ENCODE measurements at places on chromosomes 6 and 20.
A peak's percentile ranks its signal among the peaks of the same experiment; 100 is the strongest.

DNA sequence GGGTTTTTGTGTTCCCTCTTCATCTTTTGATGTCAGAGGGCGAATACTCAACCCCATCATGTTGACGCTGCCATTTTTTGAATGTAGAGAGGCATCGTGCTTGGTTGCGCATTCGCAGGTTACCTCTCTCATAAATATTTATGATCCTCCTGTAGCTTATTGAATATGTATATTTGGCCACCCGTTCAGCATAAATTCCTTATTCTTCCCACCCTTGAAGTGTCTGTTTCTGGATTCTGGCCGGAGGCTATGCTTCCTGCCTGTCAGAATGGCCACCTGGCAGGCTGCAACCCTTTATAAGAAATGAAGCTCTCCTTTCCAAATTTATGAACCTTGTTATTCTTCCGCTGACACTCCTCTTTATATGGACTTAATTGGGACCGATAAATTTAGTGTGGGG lies 40.9 kb downstream of the FAM50B start:
- no peak for DNase-seq

GRCh38 chr6:40807484-40807883 lies 220.3 kb upstream of the LRFN2 start:
- no peak for DNase-seq

DNA sequence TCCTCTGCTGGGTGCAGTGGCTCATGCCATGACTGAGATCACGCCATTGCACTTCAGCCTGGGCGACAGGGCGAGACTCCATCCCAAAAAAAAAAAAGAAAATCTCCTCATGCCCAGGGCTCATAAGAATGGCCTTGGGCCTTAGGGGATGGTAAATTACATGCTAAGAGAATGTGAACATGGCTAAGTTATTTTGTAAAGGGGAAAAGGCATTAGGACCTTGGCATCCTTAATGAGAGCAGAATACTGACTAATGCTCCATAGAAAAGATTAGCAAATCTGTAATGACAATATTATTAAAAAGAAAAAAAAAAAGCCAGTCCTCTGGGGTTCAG lies 12.6 kb upstream of the SHLD1 start:
- no peak for DNase-seq

- DNase-seq, result no peak
Measured at GRCh38 chr6:133730881-133731280, 158.0 kb upstream of the TCF21 start.

- no peak for DNase-seq
Measured at GRCh38 chr6:118501765-118502164, 46.3 kb upstream of the PLN start.

DNA sequence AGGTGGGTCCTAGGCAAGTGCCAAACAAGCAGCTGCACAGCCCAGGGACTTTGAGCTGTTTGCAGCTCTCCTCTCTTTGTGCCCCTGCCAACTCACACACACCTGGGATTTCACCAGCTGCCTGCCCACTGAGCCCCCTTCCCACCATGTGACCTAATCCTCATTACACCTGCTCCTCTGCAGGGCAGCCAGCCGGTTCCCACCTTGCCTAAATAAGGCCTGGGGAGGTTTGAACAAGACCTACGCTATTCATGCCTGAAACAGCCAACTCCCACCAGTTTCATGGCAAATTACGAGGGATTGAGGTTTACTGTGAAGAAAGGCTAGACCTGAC lies 92.6 kb upstream of the SOX4 start:
- DNase-seq, result no peak

- DNase-seq, result no peak
Measured at GRCh38 chr20:48932375-48932941, 10.9 kb downstream of the ARFGEF2 start.

DNA sequence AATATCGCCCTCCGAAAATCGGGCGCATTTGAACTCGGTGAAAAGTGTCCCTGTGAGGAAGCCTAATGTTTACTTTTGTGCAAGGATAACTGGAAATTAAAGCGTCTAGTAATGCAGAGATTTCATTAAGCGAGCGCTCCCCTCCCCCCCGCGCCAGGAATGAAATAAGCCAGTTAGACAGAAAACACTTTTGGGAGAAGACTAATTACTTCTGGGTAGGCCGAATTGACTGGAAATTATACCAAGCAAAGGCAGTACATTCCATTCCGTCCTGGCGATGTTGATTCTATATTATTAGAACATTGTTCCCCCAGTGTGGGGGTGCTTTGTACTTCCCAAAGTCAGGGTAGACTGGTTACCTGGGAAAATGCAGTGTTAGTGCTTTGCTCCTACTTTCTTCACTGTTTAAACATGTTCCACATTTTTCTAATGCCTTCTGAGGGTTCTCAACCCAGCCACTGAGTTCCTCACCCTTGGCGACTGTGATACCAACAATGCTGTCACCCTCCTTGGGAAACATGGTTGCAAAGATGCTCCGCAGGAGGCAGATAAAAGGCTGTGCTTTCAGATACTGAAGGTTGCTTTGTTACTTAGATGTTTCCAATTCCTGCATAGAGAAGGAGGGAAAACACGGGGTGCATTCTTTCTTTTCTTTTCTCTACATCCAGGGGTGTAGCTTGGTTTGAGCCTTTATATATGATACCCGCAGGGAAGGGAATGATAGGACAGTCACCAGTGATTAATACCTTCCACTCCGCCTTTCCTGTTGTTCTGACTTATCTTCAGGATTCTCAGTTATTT lies 2.6 kb downstream of the GJA1 start:
- peak; percentile 14 for DNase-seq

DNA sequence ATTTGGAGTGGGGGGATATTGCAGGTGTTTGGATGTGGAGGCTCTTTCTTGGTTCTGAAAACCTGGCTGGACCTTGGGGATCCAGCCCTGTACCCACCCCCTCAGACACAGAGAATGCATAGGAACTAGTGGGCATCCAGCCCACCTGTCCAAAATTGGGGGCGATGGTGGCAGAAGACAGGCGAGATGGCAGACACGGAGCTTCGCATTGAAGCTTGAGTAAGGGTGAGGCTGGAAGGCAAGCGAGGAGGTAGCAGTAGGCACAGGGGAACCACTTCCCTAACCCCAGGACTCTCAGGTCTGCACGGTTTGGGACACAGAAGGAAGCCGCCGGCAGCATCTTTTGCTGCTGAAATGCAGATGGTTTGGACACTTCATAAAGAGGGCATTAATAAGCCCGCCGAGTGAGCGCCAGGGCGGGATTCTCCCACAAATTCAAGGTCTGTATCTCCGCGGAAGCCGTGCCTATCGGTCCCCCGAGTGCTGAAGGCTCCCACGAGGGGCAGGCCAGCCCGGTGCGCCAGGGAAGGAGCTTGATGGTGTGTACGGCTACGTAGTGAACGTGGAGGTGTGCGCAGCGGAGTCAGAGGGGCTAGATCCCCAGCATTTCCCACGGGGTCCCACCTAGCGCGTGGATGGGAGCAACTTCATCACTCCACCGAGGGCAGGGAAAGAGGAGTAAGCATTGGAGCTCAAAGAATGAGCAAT lies 1.6 kb upstream of the FOXA2 start:
- no peak for DNase-seq

DNA sequence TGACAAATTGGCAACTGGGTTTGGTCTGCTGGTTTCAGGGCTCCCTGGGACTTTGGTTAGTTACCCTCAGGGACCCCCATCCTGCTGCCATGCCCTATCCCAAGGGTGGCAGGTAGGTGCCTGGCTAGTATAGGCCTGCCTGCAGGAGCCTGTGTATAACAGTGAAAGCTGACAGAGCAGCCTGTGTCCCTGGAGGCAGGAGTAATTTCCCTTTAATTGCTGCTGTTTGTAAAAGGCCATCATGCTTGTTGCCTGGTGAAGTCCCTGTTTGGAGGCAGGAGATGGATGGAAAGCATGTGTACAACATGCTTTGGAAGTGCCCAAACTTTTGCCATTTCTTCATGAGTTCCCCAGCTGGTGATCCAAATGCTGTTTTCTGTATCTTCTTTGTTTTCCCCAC lies 30.1 kb downstream of the CMTR1 start:
- DNase-seq, result no peak

- no peak for DNase-seq
Measured at GRCh38 chr6:44386364-44386928, 1.1 kb upstream of the CDC5L start.

DNA sequence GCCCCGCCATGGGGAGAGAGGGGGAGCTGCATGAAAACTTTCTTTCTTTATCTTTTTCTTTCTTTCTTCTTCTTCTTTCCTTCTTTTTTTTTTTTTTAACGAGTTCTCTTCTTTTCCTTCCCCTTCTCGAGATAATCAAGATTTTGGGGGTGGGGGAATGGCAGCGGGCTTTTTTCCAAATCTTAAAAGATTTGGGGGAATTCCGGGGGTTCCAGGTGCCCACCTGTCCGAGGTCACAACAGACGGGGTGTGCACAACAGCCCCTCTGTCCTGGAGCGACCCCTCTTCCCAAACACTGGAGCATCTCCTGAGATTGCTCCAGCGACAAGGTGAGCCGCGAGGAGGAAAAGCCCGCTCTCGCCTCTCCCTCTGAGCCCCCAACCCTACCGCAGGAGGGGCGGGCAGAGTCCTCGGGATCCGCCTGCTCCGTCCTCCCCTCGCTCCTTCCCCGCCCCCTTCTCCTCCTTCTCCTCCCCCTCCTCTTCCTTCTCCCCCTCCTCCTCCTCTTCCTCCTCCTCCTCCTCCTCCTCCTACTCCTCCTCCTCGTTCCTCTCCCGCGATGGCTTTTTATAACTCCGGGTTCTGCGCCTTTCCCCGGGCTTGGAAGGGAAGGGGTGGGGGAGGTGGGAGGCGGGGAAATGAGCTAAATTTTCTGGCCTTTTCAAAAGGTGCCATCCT lies 689 bp upstream of the KCNB1 start:
- DNase-seq, result no peak
